NCI-H526 treated with DMSO at 0.1 percent for 48 hours (cell line): ENCODE measurements at places on chromosomes 3 and 15.

DNA sequence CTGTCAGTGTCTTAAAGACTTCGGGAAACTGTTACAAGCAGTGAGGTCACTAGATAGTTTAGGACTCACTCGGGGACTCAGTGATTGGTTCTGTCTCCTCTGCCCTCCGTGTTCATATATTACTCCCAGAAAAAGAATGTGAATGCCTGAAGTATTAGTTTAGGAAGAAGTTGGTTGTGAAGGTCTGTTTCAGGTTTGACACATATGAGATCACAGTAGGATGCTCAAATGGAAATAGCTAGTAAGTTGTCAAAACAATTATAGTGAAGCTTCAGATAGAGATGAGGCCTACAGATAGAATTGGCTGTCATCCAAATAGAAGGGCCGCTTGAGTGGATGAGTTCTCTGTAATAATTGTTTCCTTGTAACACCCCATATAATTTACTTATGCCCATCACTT, 172.6 kb downstream of the PLCL2 start:
- DNase-seq: no peak

- DNase-seq: no peak
Measured at GRCh38 chr15:70492240-70493177, 270.8 kb downstream of the UACA start.

- DNase-seq: no peak
Measured at GRCh38 chr3:187136337-187136736, 3.0 kb downstream of the RPL39L start.

DNA sequence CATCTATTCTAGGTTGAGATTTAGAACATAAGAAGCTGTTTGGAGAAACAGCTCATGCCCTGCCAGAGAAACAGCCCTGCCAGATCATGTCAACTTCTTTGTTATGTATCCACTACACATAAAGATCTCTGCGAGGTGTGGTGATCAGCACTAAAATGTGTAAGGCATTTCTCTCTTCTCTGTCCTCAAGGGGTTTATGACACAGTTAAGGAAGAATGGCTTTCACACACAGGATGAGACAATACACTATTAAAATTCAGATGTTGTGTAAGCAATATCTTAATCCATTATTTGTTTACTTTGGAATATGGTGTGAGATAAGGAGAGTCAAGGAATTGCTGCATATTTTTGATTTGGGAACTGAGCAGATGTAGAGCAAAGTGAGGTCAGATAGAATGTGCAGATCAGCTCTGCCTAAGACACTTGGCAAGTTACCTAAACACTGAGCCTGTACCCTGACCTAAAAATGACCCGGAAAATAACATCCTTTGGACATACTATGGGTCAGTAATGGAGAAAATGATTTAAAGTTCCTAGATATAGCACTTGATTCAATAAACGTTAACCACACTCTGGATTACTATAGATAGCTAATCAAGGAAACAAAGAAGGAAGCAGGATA, 434.7 kb upstream of the PDZRN3 start:
- no peak for DNase-seq

DNA sequence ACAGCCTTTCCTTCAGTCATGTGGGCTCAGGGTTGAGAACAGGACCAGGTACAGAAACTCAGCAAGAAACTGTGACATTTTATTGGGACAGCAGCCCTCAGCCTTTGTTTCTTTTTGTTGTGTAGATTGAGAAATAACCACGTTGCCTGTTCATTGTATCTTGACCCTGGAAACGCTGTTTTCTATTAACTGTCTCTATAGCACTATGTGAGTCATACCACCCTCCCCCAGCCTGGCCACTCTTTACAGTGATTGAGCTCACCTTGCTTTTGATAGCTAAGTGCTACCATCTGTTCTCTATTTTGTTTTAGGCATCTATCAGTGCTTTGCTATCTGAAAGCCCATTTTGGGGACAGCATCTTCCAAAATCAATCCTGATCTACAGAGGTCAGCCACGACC, 127.9 kb downstream of the CD47 start:
- DNase-seq: no peak

DNA sequence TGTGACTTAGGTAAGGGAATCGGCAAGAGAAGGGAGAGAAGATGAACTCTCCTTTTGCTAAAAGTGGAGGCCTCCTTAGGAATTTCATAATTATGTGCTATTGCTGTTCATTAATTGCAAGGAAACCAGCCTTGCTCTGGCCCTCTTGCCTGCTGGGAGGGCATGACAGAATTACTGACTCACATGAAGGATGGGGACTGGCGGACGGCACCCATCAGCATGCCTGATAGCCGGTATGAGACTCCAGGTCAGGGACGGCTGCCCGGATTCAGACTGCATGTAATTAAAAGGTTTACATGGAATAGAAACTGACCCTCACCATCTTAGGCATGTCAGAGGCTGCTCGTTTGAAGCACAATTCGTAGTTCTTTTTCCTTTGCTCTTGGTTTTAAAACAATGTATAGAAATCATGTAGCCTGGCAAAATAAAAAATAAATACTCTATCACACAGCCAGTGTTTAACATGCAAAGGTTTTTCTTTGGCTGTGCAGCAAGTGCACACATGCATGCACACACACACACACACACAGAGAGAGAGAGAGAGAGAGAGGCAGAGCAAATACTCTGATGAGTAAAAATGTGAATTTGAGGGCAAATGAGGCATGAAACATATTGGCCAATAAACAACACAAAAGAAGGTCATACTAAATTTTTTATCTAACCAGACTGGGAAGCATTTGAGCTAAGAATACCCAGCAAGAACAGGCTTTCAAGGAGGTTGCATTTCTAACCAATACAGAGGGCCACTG, 82.7 kb downstream of the FOXB1 start:
- DNase-seq: no peak

DNA sequence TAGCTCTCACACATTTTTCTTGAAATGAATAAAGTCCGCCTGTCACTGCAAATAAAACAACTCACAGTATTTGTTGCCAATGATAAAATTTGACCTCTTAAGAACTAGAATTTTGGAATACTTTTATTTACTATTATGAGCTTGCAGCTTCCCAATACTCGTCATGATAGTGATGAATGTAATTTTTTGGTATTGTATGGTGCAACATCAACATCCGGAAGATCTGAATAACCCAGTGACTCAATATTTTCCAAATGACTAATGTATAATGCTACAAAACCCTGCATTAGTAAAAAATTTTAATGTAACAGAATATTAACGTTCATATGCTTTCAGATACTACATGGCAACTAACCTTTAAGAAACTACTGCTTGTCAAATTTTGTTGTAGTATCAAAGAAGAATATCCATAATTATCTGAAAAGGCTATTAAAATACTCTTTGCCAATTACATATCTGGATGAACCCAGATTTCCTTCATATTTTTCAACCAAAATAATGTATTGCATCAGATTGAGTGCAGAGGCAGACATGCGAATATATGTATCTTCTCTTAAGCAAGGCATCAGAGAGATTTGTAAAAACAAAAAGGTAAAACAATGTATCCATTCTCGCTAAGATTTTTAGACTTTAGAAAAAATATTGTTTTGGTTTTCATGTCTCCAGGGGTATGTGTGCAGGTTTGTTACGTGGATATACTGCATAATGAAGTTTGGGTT, 95.3 kb downstream of the IGF2BP2 start:
- no peak for DNase-seq

DNA sequence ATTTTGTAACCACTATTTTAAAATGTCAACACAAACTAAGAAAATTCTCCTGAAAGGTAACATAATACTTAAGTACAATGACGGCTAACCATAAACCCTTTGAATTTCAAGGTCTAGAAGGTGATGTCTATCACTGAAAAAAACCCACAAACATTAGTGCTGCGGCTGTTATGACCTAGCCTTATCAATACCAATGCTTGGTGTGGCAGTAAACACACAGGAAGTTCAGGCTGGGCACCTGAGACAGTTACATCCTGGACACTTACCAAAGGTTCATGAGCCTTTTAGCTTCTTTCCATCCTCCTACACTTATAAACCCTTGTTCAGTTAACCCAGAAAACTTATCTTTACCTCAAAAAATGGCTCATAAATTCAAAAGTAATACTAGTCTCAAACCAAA, 5.8 kb downstream of the HSPBAP1 start:
- no peak for DNase-seq

- DNase-seq: no peak
Measured at GRCh38 chr3:113266738-113267137, 55.4 kb downstream of the BOC start.

DNA sequence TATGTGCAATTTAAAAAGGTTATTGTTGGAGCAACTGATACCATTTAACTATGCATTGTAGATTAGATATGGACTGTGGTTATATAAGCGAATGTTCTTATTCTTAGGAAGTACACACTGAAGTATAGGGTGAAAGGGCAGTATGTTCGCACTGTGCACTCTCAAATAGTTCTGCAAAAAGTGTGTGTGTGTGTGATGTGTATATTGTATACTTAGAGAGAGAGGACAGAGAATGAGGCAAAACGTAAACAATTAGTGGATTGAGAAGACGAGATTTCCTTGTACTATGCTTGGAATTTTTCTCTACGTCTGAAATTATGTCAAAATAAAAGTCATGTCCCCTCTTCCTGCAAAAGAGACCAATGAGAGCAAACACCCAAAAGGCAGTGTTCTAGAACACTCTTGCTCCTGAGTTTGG, 30.4 kb downstream of the LSM3 start:
- DNase-seq: no peak

DNA sequence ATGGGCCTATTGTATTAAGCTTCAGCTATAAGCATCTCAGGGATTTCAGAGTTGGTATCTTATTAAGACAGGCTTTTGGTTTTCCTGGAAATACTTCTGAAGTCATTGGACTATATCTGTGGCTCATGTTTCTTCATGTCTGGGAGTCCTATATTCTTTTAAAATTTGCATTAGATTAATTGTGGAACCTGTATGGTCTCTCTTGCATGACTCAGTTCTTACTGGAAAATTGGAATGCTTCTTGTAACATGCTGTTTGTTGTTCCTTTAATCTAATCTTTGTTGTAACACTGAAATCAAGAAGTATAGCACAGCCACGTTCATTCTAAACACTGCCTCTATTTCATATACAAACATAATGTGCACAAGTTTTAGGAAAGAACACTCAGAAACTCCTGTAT, 208.1 kb downstream of the RBMS3 start:
- DNase-seq: peak; percentile 16

DNA sequence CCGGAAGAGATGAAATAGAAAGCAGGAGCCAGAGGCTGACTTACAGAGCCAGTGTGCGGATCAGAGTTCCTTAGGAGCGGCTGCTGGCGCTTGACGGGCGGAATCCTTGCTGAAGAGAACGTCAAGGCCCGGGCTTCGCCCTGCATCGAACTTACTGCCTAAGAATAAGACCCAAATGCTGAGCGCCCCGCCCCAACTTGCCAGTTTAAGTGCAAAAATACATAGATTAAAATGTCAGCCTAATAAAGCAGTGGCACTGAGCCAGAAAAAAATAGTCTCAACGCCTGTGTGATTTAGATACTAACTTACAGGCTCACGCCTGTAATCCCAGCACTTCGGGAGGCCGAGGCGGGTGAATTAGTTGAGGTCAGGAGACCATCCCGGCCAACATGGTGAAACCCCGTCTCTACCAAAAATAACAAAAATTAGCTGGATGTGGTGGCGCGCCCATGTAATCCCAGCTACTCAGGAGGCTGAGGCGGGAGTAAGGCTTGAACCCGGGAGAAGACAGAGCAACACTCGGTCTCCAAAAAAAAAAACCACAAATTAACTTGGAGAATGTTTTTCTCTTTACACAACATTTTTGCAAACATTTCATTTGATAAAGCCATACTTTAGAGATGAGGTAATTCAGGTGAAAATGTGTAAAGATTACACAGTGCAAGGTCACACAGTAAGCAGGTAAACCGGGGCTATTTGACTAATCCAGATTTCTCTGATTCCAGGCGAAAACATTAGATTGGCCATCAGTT, 1.2 kb upstream of the UBP1 start:
- DNase-seq: no peak

DNA sequence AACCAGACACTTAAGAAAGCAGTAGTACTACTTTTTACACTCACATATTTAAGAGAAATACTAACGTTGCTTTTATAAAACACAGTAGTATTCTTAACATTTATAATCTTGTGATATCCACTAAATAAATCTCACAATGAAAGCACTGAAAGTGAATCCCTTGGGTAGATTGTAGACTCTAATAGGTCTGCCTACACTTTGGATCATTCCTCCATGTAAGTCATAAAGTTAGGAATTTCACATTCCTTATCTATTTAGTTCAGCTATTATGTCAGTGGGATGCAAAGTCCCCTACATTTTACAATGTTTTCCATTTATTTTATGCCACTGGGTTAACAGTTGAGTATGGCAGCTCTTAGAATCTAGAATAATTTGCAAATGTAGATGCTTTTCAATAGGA, 330.7 kb downstream of the LSAMP start:
- DNase-seq: no peak

- DNase-seq: no peak
Measured at GRCh38 chr3:123261666-123262065, 59.9 kb downstream of the SEC22A start.

DNA sequence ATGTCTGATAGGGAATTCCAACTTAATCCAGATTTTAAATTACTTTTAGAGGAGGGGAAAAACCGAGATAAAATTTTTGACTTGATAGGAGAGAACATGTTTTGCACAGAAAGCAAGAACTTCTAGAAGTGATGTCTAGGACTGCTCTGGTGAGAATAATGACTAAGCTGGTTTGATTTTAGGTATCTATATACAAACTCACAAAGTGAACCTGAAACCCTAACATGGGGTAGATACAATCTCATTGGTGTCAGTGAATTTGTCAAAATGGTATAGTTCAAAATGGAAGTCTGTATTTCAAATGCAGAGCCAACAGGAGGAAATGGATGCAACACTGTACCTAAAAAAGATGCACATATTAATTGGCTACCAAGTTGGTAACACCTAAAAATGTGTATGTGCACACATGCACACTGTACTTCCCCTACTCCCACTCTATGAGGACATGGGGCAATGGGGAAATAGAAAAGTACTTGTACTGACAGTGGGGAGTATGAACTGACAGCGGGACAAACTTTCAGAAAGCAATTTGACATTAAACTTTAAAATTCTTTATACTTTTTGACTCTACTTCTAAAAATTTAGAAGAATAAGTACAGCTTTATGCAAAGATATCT, 53.0 kb downstream of the NR1I2 start:
- no peak for DNase-seq

- peak; percentile 30 for DNase-seq
Measured at GRCh38 chr15:91289324-91289723, 189.3 kb downstream of the SV2B start.

DNA sequence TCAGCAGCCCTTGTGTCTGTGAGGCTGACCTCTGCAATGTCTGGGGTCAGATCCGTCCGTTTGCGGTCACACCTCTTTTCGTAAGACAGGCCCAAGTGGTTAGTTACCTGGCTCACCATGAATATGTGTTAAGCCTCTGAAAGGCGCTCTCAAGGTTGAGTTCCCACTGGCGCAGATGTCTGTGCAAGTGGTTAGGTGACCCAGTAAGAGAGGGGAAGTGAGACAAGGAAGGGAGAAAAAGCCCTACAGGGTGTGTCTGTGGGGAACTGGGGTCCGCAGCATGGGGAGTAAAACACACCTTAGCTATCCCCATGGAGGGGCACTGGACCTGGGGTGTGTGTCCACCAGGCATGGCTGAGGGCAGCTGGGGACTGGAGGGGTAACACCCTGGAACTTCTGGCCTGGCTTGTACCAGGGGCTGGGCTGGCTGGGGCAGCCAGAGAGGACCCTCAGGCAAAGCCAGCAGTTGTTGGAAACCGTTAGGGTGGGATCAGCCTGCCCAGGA, 391.6 kb upstream of the PROK2 start:
- DNase-seq: no peak

- DNase-seq: no peak
Measured at GRCh38 chr3:60890226-60890625, 361.0 kb downstream of the FHIT start.
